ENCODE measurements at places on chromosomes 7 and 10.
A peak's percentile ranks its signal among the peaks of the same experiment; 100 is the strongest.

GRCh38 chr10:88467835-88468485, 115.2 kb downstream of the RNLS start:
- no peak for DNase-seq

DNA sequence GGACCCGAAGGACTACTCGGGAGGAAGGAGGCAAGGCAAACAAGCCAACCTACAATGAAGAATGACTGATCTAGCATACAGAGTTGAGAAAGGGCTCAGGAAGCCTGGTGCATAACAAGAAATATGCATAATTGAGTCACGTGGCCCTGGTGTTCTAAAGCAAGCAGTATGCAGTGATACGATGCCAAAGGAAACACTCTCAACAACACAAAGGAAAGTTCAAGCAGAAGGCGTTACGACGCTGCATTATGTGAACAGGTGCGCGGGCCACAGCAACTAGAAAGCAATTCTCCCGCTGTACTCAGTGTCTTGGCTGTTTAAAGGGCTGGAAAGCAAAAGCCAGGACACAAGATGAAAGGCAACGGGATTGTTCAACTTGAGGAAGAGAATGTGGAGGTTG, 100.8 kb downstream of the PRTFDC1 start:
- DNase-seq: peak; percentile 19

- DNase-seq: peak; percentile 91
Measured at GRCh38 chr10:73044378-73045285, 52.0 kb downstream of the P4HA1 start.

DNA sequence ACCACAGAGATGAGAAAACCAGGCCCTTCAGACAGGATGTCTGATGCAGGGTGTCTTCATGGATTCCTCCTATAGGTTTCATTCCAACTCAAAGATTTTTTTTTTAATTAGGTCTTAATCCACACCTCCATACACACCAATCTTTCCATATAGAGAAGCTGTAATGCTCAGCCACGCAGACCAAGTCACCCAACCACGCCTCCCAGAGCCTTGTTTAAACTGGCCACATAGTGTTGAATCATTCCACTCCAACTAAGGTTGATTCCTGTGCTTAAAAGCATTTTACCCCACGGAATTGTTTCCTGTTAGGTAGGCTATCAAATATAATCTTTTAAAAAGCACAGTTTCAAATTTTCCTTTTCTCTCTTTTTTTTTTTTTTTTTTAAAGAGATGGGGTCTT, 153.6 kb downstream of the TYW1B start:
- no peak for DNase-seq

- no peak for DNase-seq
Measured at GRCh38 chr10:25356609-25357008, 181.8 kb downstream of the GPR158 start.

DNA sequence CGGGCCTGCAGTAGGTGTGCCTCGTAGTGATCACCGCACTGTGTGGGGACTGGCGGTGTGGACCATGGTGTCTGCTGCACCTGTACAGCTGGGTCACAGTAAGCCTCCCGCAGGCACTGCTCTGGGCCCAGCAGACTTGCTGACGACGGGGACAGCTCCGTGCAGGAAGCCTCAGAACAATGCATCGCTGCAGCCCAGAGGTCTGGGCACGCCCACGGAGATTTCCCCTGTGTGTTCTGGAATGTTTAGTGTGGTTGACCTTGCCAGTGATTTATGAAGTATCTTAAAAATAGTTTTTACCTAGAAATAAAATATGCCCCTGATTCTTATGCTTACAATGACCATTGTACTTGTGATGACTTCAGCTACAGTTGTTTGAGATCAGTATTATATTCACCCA, 59.1 kb upstream of the ZNF32 start:
- no peak for DNase-seq

DNA sequence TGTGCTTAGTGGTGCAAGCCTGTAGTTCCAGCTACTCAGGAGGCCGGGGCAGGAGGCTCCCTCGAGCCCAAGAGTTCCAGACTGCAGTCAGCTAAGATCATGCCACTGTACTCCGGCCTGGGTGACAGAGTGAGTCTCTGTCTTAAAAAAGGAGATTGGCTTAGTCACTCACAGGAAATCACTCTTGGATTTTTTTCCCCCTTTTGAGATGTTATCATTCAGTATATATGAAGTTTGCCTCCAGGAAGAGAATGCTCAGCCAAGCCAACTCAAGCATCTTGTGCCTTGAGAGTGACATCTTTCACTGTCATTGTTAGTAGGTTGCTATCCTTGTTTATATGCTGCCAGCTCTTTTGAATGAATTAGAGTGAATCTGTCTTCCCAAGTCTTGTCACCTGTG, 28.0 kb downstream of the NIPSNAP2 start:
- no peak for DNase-seq

DNA sequence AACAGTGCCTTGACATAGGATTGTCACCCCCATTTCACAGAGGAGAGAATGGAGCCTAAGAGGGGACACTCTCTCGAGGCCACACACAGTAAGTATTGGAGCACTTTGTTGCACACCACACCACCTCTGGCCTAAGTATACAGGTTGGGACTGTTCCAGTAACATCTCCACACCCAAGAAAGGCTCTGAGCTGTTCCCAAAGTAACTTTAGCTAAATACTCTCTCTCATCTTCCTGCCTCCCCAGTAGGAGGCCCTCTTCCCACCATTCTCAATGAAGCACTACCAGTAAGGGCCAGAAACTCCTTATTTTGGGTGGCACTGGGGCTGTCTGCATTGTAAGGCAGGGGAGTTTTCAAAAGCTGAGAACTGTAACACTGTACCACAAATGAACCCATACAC, 189.5 kb downstream of the ZNF438 start:
- no peak for DNase-seq

GRCh38 chr10:3692387-3692999, 92.5 kb downstream of the KLF6 start:
- DNase-seq: no peak

DNA sequence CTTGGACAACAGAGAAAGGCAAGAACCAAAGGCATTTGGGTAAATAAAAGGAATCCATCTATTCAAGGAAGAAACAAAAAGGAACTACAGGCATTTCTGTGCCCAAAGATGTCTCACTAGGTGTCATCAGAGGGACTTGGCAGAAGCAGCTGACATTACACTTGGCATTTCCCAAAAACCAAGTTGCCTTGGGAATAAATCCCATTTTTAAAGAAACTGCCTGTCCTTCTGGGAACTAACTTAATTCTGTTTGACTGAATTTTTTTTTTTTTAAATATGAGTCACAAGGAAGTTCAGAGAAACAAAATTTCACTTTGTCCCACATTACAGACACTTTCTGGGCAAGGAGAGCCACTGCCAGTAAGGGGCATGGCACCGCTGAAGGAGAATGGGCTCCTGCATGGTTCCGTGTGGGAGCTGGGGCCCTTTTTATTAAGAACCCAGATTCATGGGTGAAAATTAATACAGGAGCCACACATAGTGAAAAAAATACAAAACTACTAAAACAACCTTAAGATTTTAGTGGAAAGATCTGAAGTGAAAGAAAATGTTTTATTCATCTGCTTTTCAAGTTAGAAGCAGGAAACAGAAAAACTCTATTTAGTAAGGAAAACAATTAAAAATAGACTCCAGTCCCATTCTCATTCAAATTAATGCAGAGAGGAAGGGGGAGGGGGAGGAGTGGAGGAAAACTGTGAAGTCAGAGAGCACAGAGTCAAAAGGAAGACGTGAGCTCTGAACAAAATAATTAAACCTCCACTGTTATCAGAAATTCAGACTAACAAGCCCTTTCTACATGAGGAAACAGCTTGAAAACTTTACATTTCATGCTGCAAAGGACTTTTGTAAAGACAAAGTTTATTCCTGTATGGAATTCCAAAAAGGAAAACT, 118.4 kb upstream of the PDLIM1 start:
- DNase-seq: peak; percentile 30

GRCh38 chr10:10891124-10892082, 126.3 kb upstream of the CELF2 start:
- DNase-seq: peak; percentile 91

- DNase-seq: peak; percentile 10
Measured at GRCh38 chr10:4984223-4984622, 19.4 kb downstream of the AKR1C2 start.

DNA sequence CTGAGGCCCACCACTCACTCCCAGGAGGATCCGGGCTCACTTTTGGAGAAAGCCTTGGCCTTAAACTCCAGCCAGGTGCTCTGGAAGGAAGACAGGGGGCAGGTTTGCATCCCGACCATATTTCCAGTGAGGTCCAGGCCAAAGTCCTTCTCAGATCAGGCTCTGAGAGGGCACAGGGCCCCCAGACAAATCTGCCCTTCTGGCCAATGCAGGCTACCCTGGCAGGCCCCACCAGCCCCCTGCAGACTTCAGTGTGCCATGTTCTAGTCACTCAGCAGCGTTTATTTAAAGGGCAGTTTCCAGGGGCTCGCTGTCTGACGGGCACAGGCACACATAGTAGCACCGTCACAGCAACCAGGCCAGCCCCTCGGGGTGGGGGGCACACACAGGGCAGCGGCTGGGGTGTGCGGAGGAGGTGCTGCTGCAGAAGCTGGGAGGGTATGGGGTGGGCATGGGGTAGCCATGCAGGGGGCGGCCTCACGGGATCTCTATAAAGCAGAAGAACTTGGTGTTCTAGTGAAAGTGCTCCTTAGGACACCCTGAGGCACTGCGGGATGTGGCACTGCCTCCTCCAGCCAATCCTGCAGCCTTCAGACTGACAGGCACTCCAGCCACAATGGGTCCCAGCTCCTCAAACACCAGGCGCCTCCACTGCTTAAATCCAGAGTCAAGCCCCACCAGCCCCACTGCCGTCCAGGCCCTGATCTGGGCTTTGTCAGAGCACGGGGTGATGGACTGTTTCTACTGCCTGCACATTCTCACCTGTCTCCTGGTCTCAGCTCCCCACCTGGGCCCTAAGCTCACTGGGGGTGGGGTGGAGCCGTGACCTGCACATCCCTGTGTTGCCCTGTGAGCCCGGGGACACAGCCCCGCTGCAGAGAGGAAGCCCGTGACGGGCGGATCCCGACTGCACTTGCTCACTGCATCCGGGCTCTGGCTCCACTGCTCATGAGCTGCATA, 9.6 kb upstream of the PYROXD2 start:
- no peak for DNase-seq

- DNase-seq: peak; percentile 90
Measured at GRCh38 chr10:31120961-31121685, 89.5 kb upstream of the ZNF438 start.

GRCh38 chr10:83367036-83367435, 772.3 kb upstream of the GHITM start:
- DNase-seq: no peak
